Midbrain (tissue), 1 donor: ENCODE measurements at places on chromosomes 4 and X.

GRCh38 chrX:42050345-42050744, 127.0 kb upstream of the CASK start:
- DNase-seq, result no peak

- no peak for DNase-seq
Observed at GRCh38 chrX:9311421-9312160, 153.3 kb upstream of the TBL1X start.

DNA sequence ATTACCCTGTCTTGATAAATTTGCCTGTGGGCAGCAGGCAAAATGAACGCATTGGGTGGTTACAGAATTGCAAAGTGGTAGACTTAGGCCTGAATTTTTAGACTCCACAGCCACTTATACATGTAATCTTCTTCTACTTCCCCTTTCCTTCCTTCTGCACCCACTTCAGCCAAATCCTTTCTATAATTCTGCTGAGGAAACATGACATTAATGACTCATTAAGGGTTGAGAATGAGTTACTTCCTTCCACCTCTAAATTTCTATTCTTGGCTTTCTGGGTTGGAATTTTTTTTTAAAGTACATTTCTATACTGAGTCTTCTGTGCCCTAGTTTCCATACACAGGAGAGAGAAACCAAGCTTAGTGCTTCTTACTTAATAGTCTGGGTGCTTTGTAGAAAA, 10.1 kb downstream of the PAPSS1 start:
- DNase-seq, result no peak

DNA sequence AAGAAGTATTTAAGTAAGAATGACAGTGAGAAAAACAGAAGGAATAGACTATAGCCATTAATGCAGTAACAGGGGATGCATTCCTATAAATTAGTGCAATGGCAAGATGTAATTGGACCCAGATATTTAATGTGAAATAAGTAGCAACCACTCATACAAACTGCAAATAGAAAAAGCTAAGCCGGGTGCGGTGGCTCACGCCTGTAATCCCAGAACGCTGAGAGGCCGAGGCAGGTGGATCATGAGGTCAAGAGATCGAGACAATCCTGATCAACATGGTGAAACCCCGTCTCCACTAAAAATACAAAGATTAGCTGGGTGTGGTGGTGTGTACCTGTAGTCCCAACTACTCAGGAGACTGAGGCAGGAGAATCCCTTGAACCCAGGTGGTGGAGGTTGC, 845.8 kb downstream of the PDHA2 start:
- no peak for DNase-seq

DNA sequence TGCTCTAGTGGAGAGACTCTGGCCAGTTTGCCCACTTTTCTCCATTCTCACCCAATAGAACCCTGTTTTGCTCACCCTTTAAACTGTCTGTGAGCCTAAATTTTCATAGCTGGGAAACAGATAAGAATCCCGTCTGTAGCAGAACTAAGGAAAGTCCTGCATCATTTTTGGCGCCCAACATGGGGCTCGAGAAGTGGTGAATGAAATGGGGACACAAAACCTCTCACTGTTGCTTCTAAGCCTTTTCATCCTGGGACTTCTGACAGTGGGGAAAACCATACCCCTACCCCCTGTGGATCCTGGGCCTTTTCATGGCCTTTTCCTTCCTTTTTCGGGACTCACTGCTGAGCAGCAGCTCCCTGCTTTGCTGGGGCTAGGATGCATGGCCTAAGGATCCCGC, 189.9 kb downstream of the INPP4B start:
- no peak for DNase-seq

- DNase-seq, result no peak
Observed at GRCh38 chr4:169260217-169260866, 10.4 kb downstream of the SH3RF1 start.

- no peak for DNase-seq
Observed at GRCh38 chr4:90855111-90855510, 727.9 kb downstream of the CCSER1 start.

GRCh38 chrX:24777660-24778059, 83.9 kb downstream of the POLA1 start:
- no peak for DNase-seq

DNA sequence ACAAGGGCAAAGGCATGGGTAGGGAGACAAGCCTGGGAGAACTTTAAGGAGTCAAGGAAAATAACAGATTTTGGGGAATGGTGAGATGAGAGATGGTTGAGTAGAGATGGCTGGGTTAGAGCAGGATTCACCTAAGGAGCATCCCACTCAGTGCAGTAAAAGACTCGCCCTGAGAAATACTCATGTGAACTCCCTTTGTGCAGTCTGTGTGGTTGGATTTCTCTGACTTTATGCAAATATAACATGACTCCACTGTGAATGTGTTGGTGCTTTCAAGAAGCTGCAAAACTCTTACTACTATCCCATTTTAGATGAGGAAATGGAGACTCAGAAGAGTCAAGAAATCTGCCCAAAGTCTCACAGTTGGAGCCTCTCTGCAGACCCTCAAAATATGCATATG, 129.8 kb upstream of the LIMCH1 start:
- no peak for DNase-seq

DNA sequence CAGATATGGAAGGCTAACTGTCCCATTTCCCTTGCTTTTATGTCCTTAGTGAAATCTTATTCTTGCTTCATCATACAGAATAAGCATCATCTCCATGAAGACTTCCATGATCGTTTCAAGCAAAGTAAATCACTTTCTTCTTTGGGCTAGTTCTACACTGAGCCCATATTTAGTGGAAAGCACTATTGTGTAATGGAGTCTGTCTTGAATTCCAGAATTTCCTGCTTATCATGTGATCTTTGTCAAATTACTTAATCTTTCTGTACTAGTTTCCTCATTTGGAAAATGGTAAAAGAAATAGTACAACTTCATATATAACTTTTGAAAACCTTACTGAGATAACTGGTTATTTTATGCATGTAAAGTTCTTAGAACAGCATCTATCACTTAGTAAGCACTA, 7.6 kb downstream of the ANAPC10 start:
- no peak for DNase-seq

DNA sequence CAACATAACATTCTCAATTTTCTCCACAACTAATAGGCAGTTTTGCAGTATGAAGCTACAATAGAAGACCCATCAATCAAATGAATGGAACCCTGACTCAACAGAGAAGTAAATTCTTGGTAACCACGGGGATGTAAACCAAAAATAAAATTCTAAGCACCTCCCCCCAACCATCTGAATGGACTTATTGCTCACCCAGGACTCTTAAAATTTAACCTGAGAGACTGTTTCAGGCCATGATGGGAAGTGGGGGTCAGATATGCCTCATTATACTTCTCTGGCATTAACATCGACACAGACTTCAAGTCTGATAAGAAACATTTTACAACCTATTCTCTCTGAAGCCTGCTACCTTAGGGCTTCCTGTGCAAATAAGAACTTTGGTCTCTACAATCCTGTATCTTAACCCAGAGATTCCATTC, 620.9 kb downstream of the TLL1 start:
- DNase-seq, result no peak

DNA sequence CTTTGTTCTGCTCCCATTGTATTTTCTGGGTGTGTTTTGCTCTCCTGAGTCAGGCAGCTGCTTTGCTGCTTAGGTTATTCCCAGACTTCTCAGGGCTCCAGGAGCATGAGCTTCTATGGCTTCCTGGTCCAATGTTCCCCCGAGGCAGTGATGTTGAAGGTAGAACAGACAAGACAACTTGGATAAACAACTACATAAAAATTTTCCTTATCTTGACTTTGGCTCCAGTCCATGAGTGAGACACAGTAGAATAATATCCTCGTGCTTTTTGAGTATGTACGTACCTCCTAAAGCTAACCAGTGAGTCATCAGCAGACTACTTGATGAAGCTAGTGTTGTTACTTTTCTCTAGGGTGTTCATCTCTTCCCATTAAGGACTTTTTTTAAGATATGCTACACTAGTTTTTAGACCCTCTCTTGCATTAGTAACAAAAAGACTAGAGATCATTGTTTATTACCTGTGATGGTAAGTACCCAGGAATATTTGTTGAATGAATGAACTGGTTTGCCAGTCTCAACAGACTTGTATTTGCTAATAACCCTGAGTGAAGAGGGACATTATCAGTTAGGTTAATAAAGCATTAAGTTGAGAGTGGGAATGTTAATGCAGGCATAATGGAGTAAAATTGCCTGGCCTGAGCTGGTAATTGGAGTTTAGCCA, 131.9 kb downstream of the FHIP1A start:
- DNase-seq, result no peak

GRCh38 chr4:1653776-1654175, 30.3 kb downstream of the FAM53A start:
- no peak for DNase-seq

- DNase-seq, result no peak
Observed at GRCh38 chrX:9890681-9891091, 76.5 kb upstream of the CLDN34 start.

- DNase-seq, result no peak
Observed at GRCh38 chrX:71285929-71286328, 2.5 kb downstream of the NONO start.

DNA sequence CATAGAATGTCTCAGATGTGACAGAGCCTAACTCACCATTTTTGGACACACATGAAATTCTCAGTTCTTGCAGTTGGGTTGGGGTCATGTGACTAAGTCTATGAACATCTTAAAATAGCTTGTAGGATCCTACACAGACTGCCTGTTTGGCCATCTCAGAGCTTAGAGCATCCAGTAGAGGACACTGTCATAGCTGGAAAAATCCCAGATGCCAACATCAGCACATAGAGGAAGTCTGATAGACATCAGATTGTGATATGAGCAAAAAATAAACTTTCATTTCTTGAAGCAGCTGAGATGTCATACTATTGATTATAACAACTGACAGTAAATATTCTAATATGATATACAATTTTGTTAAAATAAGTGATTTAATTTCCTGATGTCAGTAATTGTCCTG, 207.1 kb downstream of the TRAM1L1 start:
- DNase-seq, result no peak

GRCh38 chr4:68176904-68177303, 47.2 kb upstream of the TMPRSS11F start:
- DNase-seq, result no peak

DNA sequence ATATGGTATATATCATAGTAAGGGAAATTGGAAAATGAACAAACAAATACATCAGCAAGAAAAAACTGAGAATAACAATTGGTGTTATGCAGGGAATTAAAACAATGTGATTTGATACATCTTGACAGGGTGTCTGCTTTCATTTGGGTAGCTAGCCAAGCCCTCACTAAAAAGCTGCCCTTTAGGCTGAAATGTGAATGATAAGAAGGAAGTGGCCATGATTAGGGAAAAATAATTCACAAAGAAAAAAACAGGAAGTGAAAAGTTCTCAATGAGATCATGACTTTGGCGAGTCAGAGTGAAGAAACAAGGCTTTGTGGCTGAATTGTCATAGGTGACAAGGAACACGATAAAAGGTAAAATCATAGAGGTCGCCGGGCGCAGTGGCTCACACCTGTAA, 675.8 kb upstream of the SLIT2 start:
- DNase-seq, result no peak

DNA sequence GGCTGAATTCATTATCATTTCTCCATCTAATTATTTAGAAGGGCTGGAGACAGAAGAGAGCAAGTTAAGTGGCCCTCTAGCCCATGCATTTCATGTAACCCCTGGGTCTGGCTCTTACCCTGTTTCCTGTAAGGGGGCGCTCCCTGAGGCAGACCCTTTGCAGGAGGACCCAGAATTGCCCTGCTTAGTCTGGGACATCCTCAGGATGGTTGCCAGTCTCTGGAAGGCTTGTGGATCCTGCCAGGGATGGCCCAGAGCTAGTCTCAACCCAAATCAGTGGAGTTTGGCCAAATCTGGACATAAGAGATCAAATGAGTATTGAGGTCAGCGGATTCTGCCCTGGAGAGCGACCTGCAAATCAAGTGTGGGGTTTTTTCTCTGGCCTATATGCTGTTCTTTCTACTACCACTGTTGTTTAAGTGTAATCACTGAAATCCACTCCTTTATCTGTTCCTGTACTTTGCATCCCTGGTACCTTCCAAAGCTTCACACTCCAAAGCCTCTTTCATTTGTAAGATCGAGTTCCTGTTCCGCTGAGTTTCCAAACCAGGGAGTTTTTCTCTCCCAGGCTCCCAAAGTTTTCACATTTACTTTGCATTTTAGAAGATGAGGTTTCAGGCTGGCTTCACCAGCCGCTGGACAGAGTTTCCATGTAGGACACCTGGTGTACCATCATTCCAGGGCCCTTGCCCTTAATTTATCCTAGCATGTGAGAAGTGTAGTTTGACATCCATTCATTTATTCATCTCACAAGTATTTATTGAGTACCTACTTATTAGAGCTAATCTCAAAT, 6.3 kb downstream of the KLF3 start:
- no peak for DNase-seq

- no peak for DNase-seq
Observed at GRCh38 chr4:53043055-53043454, 180.9 kb downstream of the RASL11B start.

- DNase-seq, result no peak
Observed at GRCh38 chrX:78945186-78945912, at the start of gene P2RY10. Gene P2RY10 (plus strand): TSS chrX:78945391. CDS start chrX:78960521, 15,130 bp downstream.

DNA sequence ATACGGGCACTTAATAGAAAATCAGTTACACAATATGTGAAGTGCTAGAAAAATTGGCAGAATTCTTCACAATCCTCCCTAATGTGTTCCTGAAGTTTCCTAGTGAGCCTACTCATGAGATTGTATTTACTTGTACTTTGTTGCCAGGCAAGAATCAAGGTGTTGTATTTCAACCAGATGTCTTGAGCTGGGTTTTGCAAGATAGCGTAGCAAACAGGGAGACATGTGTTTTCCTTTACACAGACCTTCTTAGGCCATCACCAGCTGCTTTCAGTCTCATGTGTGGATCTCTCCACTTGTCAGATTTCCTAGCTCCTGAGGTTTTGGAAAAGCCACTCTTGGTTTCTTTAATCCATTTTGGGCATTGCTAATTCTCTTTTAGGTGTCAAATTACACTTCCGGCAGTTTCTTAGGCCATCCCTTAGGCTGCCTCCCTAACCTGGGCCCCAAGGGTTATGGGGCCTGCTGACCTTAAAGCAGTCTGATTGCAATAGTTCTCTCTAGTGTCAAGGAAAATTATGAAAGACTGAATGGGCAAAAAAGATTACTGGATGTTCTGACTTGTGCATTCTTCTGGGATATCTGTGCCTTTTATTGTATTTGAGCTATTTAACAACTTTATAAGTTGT, 12.2 kb upstream of the EDA start:
- DNase-seq, result no peak

DNA sequence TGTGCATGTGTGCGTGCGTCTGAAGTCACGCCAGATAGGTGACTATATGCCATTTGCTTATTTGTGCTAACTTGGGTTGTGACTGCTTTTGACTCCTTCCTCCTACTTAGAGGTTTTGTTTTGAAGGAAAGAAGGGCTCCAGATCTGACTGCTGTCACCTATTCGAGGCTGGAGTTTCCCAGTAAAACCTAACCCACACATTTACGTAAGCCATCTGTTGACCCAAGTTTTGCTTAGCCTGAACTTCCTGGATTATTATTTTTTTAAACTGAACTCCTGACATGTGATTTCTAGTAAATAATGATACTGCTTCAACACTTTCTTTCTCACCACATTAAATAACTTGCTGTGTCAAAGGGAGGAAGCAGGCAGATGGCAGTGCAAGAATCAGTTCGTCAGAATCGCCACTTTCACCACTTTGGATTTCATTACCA, 41.5 kb downstream of the DTHD1 start:
- DNase-seq, result no peak
